ENCODE measurements at places on chromosomes 3 and 15.

GRCh38 chr3:177062052-177062732 is 135.1 kb downstream of the TBL1XR1 start:
- DNase-seq: no peak

DNA sequence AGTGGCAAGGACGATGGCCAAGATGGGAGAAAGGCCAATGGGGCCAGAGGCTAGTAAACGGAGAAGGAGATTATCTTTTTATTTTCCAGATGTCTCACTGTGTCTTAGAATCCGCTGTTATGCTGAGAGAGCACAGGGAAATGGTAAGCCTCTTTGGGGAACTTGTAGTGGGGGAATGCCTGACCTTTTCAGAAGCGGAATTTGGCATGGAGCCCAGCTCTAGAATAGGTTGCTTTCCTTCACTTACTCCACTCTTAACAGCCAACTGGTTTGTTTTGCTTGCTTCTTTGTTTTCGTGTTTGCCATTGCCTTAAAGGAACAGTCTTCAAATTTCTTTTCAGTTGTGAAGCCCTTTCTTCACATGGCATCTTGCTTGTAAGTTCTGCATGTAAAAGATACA is 316.2 kb upstream of the THRB start:
- no peak for DNase-seq

- DNase-seq: no peak
Observed at GRCh38 chr3:172034786-172035685, 4.3 kb upstream of the FNDC3B start.

DNA sequence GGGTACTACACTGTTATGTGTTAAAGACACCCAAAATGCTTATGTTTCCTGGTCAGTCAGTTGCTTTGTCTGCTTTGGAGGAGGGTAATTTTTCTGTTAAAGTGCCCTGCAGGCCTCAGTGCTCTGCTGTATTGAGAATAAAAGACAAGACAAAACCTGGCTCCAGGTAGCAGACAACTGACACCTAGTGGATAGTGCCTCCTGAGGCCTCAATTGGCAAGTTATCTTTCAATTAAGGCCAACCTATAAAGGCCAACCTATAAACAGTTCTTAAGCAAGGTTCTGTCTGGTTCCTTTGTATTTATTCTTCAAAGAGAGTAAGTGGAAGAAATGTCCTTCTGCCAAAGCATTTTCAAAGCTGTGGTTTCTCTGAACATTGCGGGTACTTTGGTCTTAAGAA is 773.8 kb downstream of the MECOM start:
- no peak for DNase-seq

DNA sequence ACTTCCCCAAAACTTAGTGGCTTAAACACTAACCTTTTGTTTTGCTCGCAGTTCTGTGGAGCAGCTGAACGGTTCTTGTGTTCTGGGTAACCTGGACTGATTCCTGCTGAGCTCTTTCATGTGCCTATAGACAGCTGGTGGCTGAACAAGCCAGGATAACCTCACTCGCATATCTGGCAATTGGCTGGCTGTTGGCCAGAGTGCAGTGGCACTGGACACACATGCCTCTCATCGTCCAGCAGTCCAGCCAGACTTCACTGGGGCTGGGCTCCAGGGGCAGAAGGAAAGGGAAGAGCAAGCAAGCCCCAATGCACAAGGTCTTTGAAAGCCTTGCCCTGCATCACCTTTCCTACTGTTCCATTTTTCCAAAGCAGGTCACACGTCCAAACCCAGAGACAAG is 53.6 kb upstream of the GATA2 start:
- no peak for DNase-seq

DNA sequence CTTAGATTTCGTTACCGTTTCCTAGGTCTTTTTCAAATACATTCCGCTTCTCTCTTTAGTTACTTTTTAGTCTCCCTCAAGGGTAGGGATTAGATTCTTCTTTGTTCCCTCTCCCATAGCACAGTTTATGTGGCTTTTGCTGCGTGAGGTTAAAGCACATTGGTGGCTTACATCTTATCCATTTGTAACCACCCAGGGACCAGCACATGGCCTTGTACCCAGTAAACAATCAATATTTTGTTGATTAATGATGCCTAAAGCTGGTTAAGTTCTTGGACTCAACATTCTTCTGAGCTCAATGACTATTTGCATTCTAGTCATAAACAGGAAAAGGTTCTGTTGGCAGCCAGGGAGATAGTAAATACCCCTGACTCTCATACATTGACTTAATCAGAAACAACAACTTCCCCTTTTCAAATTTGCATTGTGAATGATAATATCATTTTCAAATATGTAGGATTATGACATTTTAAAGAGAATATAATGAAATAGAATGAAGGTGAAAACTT is 60.2 kb downstream of the CACNA1D start:
- no peak for DNase-seq

- DNase-seq: no peak
Observed at GRCh38 chr3:21795921-21796320, 44.9 kb upstream of the ZNF385D start.

- DNase-seq: no peak
Observed at GRCh38 chr3:67468511-67468910, 185.9 kb downstream of the SUCLG2 start.

- DNase-seq: no peak
Observed at GRCh38 chr15:77402740-77403379, 17.0 kb downstream of the PEAK1 start.

DNA sequence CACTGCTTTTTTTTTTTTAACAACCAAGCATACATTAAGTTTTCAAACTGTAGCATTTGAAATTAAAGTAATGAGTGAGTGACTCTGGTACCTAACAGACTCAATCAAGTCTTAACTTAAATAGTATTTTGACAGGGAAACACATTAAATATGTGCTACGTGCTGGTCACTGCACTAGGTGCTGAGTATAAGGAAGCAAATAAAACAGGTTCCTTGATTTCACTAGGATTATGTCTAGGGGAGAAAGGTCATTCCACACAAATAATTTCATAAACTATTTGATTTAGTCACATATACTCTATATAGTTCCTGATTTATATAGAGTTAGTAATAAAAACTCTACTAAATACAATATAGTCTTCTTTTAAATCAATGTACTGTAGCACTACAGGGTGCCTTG is 89.4 kb downstream of the SUCLG2 start:
- DNase-seq: no peak

GRCh38 chr3:150515210-150515609 is 31.1 kb downstream of the SERP1 start:
- no peak for DNase-seq

GRCh38 chr15:40365624-40366456 is 7.8 kb downstream of the DISP2 start:
- DNase-seq: no peak

- no peak for DNase-seq
Observed at GRCh38 chr3:98027085-98027446, 8.0 kb downstream of the GABRR3 start.
